ENCODE measurements at places on chromosomes 13 and 19. TPM values are rescaled to one million over a fixed set of nuclear protein-coding genes. Genes with fewer than 3 reads are reported as not detected.
A peak's percentile ranks its signal among the peaks of the same experiment; 100 is the strongest.

DNA sequence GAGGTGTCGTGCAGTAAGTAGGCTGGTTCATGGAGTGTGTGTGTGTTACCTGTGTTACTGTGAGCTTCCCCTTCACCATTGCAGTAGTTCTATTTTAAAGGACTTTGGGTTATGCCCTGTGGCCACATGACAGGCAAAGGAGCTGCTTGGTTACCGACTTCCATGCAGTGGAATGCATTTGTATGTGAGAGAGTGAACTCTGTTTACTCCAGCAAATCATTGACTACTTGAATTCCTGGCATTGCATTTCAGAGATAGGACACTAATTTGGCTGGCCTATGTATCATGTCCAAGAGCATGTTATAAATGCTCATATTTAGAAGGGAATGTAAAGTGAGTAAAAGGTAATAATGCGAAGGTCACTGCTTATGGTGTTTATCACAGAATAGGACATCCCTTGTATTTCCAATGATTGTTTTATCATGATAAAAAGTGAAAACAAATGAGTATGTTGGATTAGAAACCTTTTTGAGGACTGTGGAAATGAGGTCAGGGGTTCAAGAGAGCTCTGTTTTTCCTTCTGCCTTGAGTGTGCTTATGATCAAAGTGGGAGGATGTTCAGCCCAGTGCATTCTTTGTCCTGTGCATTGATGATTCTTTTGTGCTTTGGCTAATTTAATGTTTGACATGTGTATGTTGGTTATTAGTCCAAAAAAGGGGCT is 156.5 kb downstream of the LMO7 start:
- no peaks in the 10 kb centered on the region for H3K4me1 ChIP-seq
- no peak for DNase-seq
- no peaks in the 10 kb centered on the region for H3K27me3 ChIP-seq
- H3K27ac ChIP-seq: no peak overlapping the region

DNA sequence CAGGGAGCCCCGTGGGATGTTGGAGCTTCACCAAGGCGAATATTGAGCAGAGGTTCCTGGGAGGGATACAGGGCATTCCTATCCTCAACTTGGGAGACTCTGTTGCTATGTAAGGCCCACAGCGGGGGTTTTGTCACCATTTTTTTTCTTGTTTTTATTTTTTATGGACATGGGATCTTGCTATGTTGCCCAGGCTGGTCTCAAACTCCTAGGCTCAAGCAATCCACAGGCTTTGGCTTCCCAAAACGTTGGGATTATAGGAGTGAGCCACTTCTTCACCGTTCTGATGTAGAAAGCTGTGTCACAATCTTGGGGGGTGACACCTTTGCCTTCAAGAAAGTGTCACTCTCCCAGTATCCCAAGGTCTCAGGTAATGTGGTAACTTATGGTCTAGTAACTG is 2.6 kb downstream of the DLL3 start:
- H3K27me3 ChIP-seq: peaks cover 68% of the 10 kb centered on the region
- H3K4me1 ChIP-seq: no peaks in the 10 kb centered on the region
- H3K27ac ChIP-seq: no peak overlapping the region
- H3K4me3 ChIP-seq: no peak overlapping the region

- no peak for DNase-seq
- peak overlapping the region; percentile 37 for H3K4me3 ChIP-seq
- H3K36me3 ChIP-seq: no peaks in the 10 kb centered on the region
- no peaks in the 10 kb centered on the region for H3K27me3 ChIP-seq
These were observed 72.9 kb downstream of the SHISA2 start for GRCh38 chr13:25978961-25979360.

GRCh38 chr13:106433066-106433465 is 102.4 kb downstream of the EFNB2 start:
- no peak overlapping the region for H3K27ac ChIP-seq
- no peak overlapping the region for H3K4me3 ChIP-seq
- no peaks in the 10 kb centered on the region for H3K4me1 ChIP-seq
- no peaks in the 10 kb centered on the region for H3K27me3 ChIP-seq

DNA sequence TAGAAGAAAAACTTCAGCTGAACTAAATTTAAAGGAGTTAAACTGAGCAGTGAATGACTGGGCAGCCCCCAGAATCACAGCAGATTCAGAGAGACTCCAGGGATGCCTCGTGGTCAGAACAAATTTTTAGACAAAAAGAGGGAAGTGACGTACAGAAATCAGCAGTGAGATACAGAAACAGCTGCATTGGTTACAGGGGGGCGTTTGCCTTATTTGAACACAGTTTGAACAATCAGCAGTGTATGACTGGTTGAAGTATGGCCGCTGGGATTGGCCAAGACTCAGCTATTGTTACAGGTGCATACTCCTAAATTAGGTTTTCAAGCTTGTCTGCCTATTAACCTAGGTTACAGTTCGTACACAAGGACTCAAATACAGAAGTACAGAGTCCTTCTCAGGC is 2.2 kb upstream of the SPRYD7 start:
- no peak overlapping the region for H3K27ac ChIP-seq
- H3K4me3 ChIP-seq: no peak overlapping the region
- peaks cover 20% of the 10 kb centered on the region for H3K27me3 ChIP-seq
- no peaks in the 10 kb centered on the region for H3K4me1 ChIP-seq
- H3K36me3 ChIP-seq: no peaks in the 10 kb centered on the region
- DNase-seq: no peak

Gene LSR
- 166 TPM for total RNA-seq
